Lung (tissue), 17 donors: ENCODE measurements at places on chromosomes 6 and 20. TPM values are rescaled to one million over a fixed set of nuclear protein-coding genes. Genes with fewer than 3 reads are reported as not detected.

The MTHFD1L gene
- total RNA-seq: 34.9 TPM

- DNase-seq: no peak
These were observed 45.4 kb upstream of the AIG1 start for GRCh38 chr6:143015300-143015706.

- no peak for DNase-seq
These were observed 70.2 kb downstream of the BLOC1S5 start for GRCh38 chr6:7993952-7994351.

GRCh38 chr6:144730088-144730645, 445.0 kb downstream of the UTRN start:
- peak; percentile 32 for DNase-seq

GRCh38 chr6:20211941-20212391, 303 bp downstream of the MBOAT1 start:
- peak; percentile 68 for DNase-seq

DNA sequence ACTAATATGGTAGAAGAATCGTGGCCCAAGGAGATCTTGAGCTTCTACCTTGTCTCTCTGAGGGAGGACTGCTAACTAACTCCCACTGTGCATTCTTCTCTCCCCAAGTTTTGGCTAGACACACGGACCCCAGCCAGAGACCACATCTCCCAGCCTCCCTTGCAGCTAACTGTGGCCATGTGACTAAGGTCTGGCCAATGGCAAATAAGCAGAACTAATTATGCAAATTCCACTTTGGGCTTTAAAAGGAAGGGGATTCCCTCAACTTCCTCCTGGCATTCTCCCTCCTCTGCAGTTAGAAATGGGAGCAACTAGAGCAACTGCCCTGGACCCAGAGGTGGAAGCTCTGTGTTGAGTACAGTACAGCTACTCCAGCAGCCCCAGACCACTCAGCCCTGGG, 15.4 kb downstream of the BPIFA2 start:
- DNase-seq: no peak

The RHAG gene
- 5.7 TPM for total RNA-seq
